Bronchial smooth muscle cell (primary cell): ENCODE measurements at places on chromosomes 6 and 20. TPM values are rescaled to one million over a fixed set of nuclear protein-coding genes. Genes with fewer than 3 reads are reported as not detected.

EGFL8 gene
- 1.6 and 2.4 TPM in 2 replicates for total RNA-seq

TBC1D7 gene
- 9.7 and 15.4 TPM in 2 replicates for total RNA-seq

GNMT gene
- 0.32 and 0.77 TPM in 2 replicates for total RNA-seq

KCNQ5 gene
- 0.32 and 0.34 TPM in 2 replicates for total RNA-seq

ZFP57 gene
- total RNA-seq, result 2.8 TPM in 1 of 2 replicates, not detected in the other

ZNF512B gene
- total RNA-seq, result 5.2 and 5.8 TPM in 2 replicates

HCRTR2 gene
- total RNA-seq, result not detected in 2 replicates

HTR1B gene
- not detected in 2 replicates for total RNA-seq

WFDC5 gene
- not detected in 2 replicates for total RNA-seq

COL12A1 gene
- total RNA-seq, result 258 and 261 TPM in 2 replicates
